ENCODE measurements at places on chromosomes 3 and 15.

GRCh38 chr15:40830884-40831283, 2.4 kb upstream of the PPP1R14D start:
- DNase-seq = no peak

DNA sequence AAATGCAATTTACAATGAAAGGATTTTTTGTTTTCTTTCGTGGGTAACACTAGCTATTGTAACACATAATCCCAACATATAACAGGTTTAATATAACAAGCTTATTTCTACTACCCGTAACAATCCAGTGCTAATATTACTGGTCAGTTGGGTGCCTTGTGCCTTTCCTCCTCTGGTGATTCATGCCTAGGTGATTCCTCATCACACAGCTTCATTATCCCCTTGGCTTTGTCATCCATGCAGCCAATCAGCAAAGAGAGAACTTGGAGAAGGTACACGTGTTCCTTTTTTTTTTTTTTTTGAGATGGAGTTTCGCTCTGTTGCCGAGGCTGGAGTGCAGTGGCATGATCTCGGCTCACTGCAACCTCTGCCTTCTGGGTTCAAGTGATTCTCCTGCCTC, 30.7 kb downstream of the CHST14 start:
- DNase-seq = no peak

DNA sequence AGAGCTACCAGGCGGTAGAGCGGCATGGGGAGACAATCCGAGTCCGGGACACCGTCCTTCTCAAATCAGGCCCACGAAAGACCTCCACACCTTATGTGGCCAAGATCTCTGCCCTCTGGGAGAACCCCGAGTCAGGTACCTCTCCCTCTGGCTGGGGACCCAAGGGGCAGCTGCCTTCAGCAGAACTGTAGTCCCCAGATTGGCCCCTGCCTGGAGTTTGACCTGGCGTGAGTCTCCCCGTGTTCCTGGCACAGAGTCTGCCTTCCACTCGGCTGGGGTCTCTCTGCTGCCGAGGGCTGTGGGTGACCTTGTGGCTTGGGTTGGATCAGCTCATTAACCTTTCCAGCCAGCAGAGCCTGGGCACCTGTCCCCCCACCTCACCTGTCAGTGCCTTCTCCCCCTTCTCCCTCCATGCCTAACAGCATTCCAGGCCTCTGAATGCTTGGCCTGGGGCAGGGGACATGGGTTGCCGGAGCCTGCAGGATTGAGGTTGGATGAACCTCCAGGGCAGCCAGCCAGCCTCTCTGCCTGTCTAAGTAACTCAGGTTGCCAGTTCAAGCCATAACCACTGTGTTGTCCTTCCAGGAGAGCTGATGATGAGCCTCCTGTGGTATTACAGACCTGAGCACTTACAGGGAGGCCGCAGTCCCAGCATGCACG, 6.8 kb upstream of the CHST14 start:
- DNase-seq = no peak

GRCh38 chr15:38454696-38455090, 766 bp downstream of the FAM98B start:
- DNase-seq = no peak

GRCh38 chr15:30921781-30922479, 18.2 kb downstream of the FAN1 start:
- DNase-seq = no peak

- no peak for DNase-seq
Measured at GRCh38 chr15:72766025-72766424, 17.5 kb downstream of the ADPGK start.

GRCh38 chr3:12716605-12717151, 42.4 kb downstream of the TMEM40 start:
- no peak for DNase-seq

- no peak for DNase-seq
Measured at GRCh38 chr3:82610236-82610635, 848.8 kb upstream of the GBE1 start.

DNA sequence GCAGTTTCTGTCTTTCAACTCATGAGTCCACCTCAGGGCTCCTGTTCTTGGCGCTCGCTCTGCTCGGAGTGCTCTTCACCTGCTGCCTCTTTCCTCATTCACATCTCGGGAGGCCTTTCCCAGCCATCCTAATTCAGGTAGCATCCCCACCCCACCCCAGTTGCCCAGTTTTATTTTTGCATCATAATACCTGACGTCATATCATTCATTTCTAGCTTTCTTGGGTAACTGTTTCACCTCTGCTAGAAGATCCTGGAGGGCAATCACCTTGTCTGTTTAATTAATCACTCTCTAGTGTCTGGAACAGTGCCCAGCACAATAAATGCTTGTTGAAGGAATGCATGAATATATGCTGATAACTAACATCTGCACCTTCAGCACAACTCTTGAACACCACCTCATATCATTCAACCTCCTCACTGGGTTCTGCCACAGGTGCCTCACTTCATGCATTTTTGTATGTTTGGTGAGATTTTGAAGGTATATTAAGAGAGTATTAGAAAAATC, 7.6 kb downstream of the NUSAP1 start:
- DNase-seq = no peak

- no peak for DNase-seq
Measured at GRCh38 chr15:91126080-91126479, 26.0 kb downstream of the SV2B start.

Measured in coronary artery (tissue), 2 donors.